ENCODE measurements at places on chromosomes 3 and 15. TPM values are rescaled to one million over a fixed set of nuclear protein-coding genes. Genes with fewer than 3 reads are reported as not detected.

The ALPK3 gene
- 461 TPM for total RNA-seq

DNA sequence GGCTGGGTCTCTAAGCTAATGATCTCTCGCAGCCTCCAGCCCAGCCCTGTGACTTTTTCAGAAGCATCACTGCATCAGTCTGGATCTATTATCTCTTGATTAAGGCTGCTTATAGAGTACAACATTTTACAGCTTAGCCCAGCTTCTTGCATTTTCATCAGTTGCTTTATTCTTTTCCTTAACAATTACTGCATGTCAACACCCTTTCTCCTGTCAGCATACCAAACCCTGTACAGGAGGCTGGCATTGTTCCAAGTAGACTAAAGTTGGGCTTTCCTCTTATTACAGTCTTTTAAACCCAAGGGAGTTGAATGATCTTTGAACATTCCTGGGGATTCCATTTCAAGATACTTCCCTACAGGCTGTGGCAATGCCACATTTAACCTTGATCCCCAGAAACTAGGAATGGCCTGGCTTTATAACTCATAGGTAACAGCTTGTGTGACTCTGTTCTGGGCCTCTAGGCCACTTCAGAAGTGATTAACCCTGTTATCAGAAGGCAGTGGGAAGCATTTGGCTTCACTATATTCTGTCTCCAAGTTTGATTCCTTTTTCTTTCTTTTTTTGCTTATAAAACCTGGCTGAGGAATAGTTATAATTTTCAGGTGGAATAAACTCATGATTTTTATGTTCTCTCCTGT lies 182.9 kb downstream of the KCNMB2 start:
- no peaks in the 10 kb centered on the region for H3K36me3 ChIP-seq
- DNase-seq = no peak
- H3K27ac ChIP-seq = no peak overlapping the region
- no peaks in the 10 kb centered on the region for H3K4me1 ChIP-seq
- no peak overlapping the region for H3K4me3 ChIP-seq

GRCh38 chr3:157407769-157408168 lies 28.9 kb upstream of the PTX3 start:
- H3K36me3 ChIP-seq = no peaks in the 10 kb centered on the region
- H3K27me3 ChIP-seq = no peaks in the 10 kb centered on the region
- no peaks in the 10 kb centered on the region for H3K4me1 ChIP-seq
- H3K27ac ChIP-seq = no peak overlapping the region
- DNase-seq = no peak

DNA sequence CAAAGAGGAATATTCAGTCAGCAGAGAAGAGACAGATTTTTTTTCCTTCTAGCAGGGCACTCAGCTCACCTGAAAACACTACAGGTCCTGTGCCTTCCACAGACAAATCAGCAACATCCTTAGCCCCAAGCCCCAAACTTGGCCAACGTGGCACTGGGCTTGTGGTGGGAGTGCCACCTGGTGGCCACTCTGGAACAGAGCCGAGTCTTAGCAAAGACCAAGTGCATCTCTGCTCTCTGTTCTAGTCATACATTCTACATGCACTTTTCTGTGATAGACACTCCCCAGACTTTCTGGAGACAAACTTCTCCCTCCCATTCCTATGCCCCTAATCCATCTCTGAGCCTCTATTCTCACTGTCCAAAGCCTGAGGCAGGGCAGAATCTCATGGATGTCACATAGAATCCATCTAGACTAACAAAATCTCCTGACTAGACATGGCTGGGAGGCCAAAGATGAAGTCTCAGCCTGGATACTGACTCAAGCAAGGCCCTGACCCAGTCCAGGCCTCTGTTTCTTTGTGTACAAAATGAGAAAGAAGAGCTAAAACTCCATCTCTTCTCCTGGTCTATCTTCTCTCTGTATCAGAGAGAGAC lies 5.1 kb upstream of the SEMA7A start:
- H3K27ac ChIP-seq = no peak overlapping the region
- DNase-seq = peak; percentile 83
- H3K36me3 ChIP-seq = no peaks in the 10 kb centered on the region
- H3K4me1 ChIP-seq = peaks cover 9% of the 10 kb centered on the region
- H3K27me3 ChIP-seq = no peaks in the 10 kb centered on the region

- DNase-seq = no peak
- no peaks in the 10 kb centered on the region for H3K27me3 ChIP-seq
- no peaks in the 10 kb centered on the region for H3K36me3 ChIP-seq
- H3K4me1 ChIP-seq = no peaks in the 10 kb centered on the region
- no peak overlapping the region for H3K27ac ChIP-seq
- no peak overlapping the region for H3K4me3 ChIP-seq
Observed at GRCh38 chr3:14652-15051, 181.9 kb upstream of the CHL1 start.

DNA sequence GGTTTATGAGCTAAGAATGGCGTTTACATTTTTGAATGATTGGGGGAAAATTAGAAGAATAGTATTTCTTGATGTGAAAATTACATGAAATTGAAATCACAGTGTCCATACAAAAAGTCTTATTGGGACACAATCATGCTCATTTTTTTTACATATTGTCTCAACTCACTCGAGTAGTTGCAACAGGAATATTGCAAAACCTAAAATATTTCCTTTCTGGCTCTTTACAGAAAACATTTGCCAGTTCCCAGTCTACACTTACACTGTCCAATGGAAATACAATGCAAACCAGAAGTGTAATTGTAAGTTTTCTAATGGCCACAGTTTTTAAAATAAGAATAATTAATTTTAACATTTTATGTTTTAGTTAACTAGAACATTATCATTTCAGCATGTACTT lies 137.8 kb downstream of the SAMMSON start:
- no peaks in the 10 kb centered on the region for H3K36me3 ChIP-seq
- H3K4me1 ChIP-seq = no peaks in the 10 kb centered on the region
- no peak overlapping the region for H3K27ac ChIP-seq
- H3K4me3 ChIP-seq = no peak overlapping the region
- no peak for DNase-seq
- H3K27me3 ChIP-seq = peaks cover 4% of the 10 kb centered on the region

DNA sequence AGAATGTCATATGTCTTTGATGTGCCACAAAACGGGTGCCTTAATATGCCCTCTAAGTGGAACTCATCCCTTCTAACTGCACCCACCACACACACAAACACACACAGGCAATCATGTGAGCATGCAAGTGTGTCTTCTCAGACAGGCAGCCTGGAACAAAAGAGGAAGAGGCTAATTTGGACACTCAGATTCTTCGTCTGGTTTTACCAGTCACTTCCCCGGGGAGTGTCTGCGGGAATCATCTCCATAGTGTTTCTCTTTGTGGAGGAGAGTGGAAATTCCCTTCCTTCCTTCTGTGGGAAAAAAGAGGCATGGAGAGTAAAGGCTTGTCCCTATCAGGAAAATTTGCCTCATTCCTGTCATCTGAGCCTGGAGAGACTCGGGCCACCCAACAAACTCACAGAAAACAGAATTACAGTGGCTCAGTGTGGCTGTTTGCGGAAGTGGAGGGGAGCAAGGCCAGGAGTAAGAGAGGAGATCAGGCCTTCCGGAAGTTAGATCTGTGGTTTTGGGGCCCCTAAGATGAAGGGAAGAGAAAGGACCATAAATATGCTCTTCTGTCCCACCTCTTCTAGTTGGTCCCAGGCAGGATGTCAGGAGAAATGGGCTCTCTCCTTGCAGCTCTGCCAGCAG lies 212.6 kb upstream of the SEMA6D start:
- DNase-seq = no peak
- no peak overlapping the region for H3K27ac ChIP-seq
- no peaks in the 10 kb centered on the region for H3K36me3 ChIP-seq
- no peaks in the 10 kb centered on the region for H3K27me3 ChIP-seq
- H3K4me1 ChIP-seq = peaks cover 4% of the 10 kb centered on the region

- H3K27me3 ChIP-seq = no peaks in the 10 kb centered on the region
- H3K36me3 ChIP-seq = peaks cover 13% of the 10 kb centered on the region
- H3K27ac ChIP-seq = no peak overlapping the region
- H3K4me1 ChIP-seq = peaks cover 10% of the 10 kb centered on the region
- DNase-seq = no peak
Observed at GRCh38 chr3:20096135-20096685, 56.0 kb downstream of the KAT2B start.

DNA sequence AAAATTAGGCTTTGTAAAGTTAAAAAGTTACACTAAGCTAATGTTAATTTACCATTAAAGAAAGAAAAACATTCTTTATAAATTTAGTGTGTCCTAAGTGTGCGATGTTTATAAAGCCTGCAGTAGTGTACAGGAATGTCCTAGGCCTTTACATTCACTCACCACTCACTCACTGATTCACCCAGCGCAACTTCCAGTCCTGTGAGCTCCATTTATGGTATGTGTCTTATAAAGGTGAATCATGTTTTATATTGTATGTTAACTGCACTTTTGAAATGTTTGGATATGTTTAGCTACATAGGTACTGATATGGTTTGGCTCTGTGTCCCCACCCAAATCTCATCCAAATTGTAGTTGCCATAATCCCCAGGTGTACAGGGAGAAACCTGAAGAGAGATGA lies 549.7 kb upstream of the EPHA6 start:
- no peak overlapping the region for H3K4me3 ChIP-seq
- no peaks in the 10 kb centered on the region for H3K4me1 ChIP-seq
- DNase-seq = no peak
- H3K27me3 ChIP-seq = no peaks in the 10 kb centered on the region
